Activated CD4-positive, CD25-positive, alpha-beta regulatory T cell treated with anti-CD3 and anti-CD28 coated beads, Interleukin-2, amount 50 U/mL, for 16 hours (primary cell): ENCODE measurements at places on chromosomes 5 and 9.

DNA sequence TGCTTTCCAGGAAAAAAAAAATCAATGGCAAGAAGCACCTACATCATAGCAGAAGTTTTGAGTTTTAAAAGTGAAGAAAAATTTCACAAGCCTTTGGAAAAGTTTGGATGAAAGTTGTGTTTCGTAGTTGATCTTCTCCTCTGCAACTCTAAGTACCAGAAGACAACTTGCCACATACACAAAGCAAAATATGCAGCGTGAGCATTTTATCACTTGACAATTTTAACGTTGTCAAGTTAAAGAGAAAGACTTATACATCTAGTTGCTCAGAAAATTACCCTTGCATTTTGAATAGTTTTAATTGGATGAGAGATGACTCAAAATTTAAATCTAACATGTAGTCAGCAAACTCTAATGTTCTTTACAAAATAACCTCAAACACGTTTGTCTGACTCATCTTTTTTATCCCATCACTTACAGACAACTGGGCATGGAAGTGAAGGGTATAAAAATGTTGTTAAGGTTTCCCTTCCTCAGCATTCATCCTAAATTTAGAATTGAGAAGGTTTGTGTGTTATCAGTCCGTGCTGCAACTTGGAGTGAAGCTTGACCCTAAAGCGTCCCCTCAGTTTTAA lies 213.4 kb downstream of the MARCHF11 start:
- no peak for DNase-seq

DNA sequence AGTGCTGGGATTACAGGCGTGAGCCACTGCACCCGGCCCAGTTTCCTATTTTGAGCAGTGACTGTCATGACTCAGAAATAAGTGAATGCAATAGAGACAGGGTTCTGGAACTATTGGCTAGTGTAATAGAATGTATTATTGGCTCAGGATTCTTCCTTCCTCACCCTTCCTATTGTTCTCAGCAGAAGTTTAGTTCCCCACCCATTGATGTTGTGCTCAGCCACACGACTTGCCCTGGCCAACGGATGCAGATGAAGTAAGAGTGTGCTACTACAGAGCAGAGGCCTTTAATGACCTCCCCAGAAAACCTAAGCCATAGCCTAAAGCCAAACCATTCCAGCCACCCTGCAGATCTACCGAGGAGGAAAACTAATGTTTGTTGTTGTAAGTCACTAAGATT lies 287.9 kb downstream of the AGTPBP1 start:
- no peak for DNase-seq

GRCh38 chr5:149586708-149587318 lies 5.5 kb downstream of the ARHGEF37 start:
- no peak for DNase-seq

DNA sequence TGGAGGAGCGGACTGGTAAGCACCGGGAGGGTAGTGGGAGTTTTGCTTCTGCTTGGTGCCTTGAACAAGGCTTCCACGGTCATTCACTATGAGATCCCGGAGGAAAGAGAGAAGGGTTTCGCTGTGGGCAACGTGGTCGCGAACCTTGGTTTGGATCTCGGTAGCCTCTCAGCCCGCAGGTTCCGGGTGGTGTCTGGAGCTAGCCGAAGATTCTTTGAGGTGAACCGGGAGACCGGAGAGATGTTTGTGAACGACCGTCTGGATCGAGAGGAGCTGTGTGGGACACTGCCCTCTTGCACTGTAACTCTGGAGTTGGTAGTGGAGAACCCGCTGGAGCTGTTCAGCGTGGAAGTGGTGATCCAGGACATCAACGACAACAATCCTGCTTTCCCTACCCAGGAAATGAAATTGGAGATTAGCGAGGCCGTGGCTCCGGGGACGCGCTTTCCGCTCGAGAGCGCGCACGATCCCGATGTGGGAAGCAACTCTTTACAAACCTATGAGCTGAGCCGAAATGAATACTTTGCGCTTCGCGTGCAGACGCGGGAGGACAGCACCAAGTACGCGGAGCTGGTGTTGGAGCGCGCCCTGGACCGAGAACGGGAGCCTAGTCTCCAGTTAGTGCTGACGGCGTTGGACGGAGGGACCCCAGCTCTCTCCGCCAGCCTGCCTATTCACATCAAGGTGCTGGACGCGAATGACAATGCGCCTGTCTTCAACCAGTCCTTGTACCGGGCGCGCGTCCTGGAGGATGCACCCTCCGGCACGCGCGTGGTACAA lies 556 bp downstream of the PCDHGC3 start:
- no peak for DNase-seq

DNA sequence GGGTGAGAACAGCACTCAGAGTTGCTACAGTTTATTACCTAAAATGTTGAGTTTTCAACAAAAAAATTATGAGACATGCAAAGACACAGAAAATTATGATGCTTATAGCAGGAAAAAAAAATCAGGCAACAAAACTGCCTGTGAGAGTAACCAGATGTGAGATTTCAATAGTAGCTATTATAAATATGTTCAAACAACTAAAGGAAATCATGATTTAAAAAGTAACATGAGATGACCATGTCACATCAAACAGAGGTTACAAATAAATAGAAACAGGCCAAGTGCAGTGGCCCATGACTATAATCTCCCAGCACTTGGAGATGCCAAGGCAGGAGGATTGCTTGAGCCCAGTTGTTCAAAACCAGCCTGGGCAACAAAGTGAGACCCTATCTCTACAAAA lies 12.1 kb upstream of the RIMOC1 start:
- no peak for DNase-seq

- DNase-seq: no peak
These were observed 24.6 kb upstream of the QSOX2 start for GRCh38 chr9:136270173-136270705.

DNA sequence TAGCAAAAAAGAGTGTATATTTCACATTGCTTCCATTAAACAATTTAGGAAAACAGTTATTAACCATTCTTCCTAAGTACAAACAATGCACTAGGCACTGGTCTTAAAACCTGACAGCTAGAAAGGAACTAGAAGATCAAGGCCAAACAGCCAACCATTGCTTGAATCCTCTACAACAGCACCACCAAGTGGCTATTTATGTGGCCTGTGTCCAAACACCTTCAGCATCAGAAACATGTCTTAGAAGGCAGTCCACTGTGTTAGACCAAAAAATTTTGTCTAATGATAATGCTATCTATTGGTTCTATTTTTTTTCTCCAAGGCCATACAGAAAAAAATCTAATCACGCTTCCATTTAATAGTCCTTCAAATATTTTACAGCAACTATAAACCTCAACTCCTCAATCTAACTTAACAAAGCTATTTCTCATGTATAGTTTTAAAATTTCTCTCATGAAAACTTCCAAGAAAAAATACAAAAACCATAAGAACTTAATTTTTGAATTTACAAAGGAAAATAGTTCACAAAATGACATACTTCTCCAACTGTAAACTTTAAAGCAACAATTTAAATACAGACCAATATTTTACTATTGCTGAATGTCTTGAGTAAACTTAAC lies 36.1 kb downstream of the CAAP1 start:
- no peak for DNase-seq
